Muscle of leg (tissue), 16 donors: ENCODE measurements at places on chromosomes 12 and 14. TPM values are rescaled to one million over a fixed set of nuclear protein-coding genes. Genes with fewer than 3 reads are reported as not detected.
A peak's percentile ranks its signal among the peaks of the same experiment; 100 is the strongest.

TAS2R10 gene
- polyA plus RNA-seq: 0.84 TPM

FKBP11 gene
- 22.4 TPM for polyA plus RNA-seq

GRCh38 chr14:72929316-72930080 is 3.2 kb downstream of the DCAF4 start:
- no peak for DNase-seq

GRCh38 chr14:104135121-104135903 is 3.1 kb upstream of the KIF26A start:
- DNase-seq: no peak

- DNase-seq: peak; percentile 8
Observed at GRCh38 chr12:81800298-81801148, 41.4 kb upstream of the PPFIA2 start.

DNA sequence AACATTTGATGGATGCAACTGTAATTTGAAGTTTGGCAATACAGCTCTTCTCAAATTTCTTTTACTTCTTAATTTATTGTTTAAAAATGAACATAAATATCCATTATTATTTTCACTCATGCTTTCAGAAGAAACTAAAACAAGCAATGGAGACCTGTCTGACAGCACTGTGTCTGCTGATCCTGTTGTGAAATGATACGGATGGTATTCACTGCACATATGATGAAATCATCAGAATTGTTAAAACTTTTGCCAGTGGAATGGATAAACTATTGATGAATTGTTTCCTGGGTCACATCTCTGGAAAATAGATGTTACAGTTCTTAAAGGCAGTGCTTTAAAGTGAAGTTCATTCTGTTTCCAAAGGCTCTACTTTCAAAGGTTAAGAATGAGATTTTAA is 59.2 kb downstream of the WASHC4 start:
- DNase-seq: no peak
